ENCODE measurements at places on chromosomes 5 and 9. TPM values are rescaled to one million over a fixed set of nuclear protein-coding genes. Genes with fewer than 3 reads are reported as not detected.

- DNase-seq, result no peak
These were observed 137.7 kb downstream of the SPATA31D1 start for GRCh38 chr9:82126256-82126655.

DNA sequence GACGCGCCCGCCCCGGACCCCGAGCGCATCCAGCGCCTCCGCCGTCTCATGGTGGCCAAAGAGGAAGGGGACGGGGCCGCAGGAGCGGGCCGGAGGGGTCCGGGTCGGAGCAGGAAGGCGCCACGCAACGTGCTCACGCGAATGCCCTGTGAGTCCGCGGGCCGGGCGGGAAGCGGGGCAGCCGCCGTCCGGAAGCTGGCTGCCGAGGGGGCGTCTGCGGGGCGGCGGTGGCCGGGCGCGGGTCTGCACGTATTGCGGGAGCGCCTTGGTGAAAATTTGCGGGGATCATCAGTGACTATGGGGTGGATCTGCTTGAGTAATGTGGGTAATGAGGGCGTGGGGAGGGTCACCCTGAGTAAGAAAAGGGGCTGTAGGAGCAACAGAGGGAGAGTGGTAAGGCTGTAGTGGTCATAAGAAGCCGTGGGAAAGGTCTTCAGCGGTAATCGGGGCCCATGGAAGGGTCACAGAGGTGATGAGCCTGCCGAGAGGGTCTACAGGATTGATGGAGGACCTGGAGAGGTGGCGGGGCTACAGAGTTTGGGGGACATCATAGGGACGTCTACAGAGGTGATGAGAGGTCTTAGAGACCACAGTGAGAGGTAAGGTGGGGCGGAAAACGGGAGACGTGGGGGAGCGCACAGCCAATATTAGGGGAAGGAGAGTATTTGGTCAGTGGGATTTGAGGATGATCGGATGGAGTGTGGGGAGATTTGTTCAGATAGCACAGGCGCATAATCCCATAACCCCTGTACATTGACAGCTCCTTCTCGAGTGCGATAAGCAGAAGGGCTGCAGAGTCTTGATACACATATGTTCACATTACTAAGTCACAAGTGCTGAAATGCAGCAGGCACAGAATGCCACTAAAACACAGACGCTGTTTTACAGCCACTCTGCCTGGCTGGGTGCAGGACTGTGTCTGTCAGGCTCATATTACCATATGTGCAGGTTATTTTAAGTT is 819 bp downstream of the LSM11 start:
- DNase-seq, result no peak

SLC25A2 gene
- 0.35 TPM for polyA plus RNA-seq

GRCh38 chr9:30301271-30301963 is 2083.0 kb upstream of the ACO1 start:
- peak; percentile 19 for DNase-seq

GRCh38 chr5:96963267-96963666 is 27.4 kb downstream of the LNPEP start:
- no peak for DNase-seq

FAM170A gene
- polyA plus RNA-seq, result 0.15 TPM

DNA sequence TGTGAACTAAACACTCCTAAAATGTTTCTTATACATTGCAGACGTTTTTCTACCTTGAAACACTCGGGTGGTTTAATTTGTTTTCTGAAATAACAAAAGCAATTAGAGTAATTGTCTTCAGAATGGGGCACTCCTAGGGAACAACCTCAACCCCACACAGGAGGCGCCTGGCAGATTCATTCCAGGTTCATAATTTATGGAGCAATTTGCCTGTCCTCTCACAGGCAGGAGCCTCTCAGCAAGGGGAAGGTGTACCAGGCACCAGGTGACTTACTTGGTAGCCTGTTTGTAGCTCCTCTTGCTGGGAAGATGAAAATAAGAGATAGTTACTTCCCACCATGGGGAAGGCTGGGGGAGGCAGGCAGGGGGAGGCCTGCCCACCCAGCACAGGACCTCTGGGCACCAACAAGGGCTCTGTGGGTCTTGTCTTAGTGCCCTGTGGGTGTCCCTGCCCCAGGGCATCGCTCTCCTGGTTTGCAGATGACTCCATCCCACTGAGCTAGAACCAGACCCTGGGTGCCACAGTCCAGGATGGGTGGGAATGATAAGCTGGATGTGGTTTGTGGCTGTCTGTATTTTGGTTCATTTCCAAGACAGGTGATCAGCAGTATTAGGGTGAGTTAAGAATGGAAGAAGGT is 144.4 kb downstream of the FSTL4 start:
- DNase-seq, result no peak

TYRP1 gene
- 1.5 TPM for polyA plus RNA-seq

DNA sequence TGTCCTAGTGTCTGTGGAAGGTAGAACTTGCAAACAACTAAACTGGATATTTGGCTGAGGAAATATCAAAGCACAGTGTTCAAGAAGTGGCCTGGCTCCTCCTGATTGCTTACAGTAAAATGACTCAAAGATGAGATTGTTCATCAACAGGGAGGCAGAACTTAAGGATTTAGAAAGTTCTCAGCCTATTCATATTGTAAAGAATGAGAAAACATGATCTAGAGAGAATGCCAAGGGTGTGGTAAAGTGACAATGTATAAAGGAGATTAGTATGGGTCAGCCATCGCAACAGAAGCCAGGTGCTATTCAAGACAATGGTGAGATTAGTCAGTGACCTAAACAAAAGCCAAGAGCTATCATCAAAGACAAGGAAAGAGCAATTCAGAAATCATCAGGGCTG is 372.3 kb downstream of the SPOCK1 start:
- no peak for DNase-seq

DNA sequence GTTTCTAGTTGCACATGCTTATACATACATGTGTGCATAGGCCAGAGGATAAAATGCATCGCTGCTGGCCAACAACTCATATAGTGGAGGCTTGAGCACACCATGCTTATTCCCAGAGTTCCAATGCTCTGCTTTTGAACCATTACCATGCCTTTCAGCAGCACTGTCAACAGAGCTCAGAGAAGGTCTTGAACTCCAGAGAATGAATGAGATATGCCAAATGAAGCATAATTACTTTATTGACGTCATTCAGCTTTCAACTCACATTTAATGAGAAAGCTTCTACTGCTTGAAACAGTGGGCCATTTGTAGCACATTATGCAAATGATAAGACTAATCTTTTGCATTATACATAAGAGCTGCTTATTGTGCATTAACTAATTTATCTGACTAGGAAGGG is 765.3 kb upstream of the GRAMD2B start:
- DNase-seq, result no peak

DNA sequence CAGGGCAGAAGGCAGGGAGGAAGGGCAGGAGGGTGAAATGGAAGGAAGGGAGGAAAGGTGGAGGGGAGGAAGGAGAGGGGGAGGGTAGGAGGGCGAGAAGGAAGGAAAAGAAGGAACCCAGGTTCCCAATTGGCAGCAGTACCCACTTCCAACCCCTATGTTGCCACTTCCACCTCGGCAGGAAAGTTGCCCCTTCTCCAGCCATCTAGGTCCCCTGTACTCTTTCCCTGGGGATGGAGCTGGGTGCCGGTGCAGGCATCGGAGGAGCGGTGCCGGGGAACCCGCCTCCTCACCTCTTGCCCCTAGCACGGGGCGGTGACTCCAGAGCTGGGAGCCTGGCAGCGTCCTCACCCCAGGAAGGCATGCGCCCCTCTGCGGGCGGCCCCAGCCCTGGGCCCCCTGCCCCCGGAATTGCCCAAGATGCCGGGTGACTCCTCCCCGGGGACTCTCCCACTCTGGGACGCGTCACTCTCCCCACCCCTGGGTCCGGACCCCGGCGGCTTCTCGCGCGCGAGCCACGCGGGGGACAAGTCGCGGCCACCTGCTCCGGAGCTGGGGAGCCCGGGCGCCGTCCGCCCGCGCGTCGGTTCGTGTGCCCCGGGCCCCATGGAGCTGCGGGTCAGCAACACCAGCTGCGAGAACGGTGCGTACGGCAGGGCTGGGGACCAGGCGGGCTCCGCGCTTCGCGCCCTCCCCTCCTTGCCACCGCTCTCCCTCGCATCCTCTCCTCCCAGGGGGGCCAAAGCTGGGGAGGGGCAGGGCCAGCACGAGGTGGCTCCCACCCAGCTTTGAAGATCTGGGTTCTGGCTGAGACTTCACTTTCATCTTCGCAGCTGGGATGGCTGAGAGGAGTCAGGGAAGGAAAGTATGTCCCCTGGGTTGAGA is at the start of gene NIPAL4:
TSS of gene NIPAL4 (plus strand) at position 499 of the 885 bp plus-strand sequence. CDS start at position 607, 108 bp downstream.
- peak; percentile 6 for DNase-seq

AGXT2 gene
- 62.0 TPM for polyA plus RNA-seq

PRR16 gene
- 3.1 TPM for polyA plus RNA-seq

DNA sequence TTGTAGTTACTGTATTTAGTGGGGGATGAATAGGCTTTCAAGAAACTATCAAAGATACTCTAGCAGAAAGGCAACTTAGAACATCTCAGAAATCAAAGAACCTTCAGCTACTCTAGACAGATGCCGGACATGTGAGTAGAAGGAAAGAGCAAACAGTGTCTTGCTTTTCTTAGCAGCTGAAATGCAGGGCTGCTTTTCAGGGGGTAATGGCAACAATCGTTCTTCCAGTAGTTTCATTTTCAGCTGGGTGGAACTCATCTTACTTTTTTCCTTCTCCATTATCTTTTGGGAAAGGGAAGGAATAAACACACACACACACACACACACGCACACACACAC is 281.6 kb downstream of the CRB2 start:
- DNase-seq, result no peak

DNA sequence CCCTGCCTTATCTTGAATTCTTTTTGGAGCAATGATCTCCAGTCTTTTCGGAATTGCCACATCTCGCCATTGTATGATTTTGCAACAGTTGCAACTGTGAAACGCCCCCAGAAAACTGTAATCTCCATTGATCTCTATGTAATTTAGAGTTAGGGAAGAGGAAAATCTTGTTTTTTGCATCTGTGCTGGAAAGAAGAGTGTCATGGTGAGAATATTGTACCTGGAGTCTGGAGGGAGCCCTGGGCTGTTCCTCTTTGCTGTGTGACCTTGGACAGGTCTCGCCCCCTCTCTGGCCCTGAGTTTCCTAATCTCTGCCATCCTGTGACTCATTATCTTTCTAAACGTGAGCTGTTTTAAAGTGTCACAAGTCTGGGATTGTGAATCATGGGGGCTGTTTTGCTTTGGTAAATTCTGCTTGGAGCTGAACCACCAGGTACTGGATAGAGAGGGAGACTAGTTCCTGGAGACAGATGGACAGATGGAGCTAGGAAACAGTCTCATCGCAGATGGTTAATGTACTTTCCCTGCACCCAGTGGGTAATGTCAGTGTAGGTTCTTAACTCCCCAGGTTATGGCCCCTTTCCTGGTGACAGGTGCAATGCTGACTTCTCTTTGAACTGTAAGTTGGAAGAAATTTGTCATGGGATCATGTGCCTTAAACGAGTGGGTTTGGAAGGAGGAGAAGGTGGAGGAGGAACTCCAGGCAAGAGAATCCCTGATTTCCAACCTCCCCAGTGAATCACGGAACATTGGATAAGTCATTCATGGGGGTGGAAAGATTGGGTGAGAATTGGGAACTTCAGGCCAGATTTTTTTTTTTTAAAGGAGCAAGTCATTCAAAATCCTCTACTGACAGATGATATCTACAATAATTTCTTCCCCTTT is 19.6 kb downstream of the PPARGC1B start:
- no peak for DNase-seq

DNA sequence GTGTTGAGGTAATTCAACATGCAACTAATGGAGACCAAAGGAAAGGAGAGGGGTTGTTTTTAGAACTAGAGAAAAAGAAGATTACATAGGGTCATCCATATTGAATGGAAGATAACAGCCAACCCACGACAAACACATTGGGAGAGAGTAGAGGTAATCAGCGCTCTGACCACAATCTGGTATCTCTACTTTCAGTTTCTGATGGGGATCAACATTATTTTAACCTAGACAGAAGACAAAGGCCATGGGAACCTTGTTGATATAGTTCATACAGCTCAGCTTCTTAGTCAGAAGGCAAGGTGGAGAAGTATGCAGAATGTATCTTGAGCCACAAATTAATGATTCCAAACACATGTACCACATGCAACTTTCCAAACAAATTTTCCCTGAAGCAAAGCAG is 537.1 kb upstream of the ST8SIA4 start:
- DNase-seq, result no peak

GRCh38 chr5:16521521-16522483 is 56.2 kb upstream of the ZNF622 start:
- no peak for DNase-seq

- peak; percentile 65 for DNase-seq
These were observed 763.7 kb upstream of the GRAMD2B start for GRCh38 chr5:125659316-125660023.

ARHGEF37 gene
- 4.3 TPM for polyA plus RNA-seq

GRCh38 chr5:131534974-131535373 is 100.1 kb downstream of the RAPGEF6 start:
- DNase-seq, result no peak

DNA sequence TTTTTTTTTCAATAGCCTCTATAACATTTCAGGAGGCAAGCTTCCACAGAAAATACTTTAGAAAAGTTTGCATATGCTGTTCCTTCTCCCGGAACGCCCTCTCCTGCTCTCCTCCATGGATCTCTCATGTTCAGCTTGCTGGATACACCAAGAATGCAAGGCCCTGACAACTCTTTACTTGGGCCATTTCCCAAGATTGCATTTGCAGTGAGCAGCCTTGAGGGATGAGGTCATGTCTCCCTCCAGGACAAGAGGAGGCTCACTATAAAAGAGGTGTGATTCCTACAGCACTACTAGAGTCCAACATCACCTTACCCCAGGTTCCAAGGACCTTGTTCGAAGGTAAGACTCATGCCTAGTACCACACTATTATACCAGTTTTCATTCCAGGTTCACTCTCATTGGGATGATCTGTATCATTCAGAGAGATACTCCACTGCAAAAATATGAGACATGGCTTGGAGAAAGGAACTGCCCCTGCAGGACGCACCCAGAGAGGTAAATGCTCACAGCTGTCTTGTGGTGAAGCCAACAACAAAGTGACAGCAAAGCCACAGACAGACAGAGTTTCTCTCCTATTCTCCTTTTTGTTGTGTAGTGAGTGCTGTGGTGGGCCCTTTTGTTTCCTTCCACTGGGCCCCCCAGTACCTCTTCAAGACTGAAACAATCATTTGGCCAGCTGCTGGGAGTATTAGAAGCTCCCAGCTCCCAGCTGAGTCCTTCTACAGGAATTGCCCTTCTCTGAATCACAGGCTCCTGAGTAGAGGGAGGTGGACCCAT is 151.7 kb upstream of the ZNF366 start:
- DNase-seq, result no peak

PRR7 gene
- polyA plus RNA-seq, result 0.96 TPM

TAF11L6 gene
- polyA plus RNA-seq, result not detected

NKD2 gene
- polyA plus RNA-seq, result 10.5 TPM

- no peak for DNase-seq
These were observed 170.2 kb upstream of the CD180 start for GRCh38 chr5:67366691-67367395.

GRCh38 chr5:113197456-113198200 is 221.0 kb downstream of the DCP2 start:
- DNase-seq, result no peak
